Kidney capillary endothelial cell (primary cell): ENCODE measurements at places on chromosomes 3 and 15.
A peak's percentile ranks its signal among the peaks of the same experiment; 100 is the strongest.

- no peak for DNase-seq
Observed at GRCh38 chr15:28079313-28079969, 19.7 kb downstream of the OCA2 start.

GRCh38 chr3:141057946-141058800, 7.0 kb downstream of the SPSB4 start:
- DNase-seq, result no peak

DNA sequence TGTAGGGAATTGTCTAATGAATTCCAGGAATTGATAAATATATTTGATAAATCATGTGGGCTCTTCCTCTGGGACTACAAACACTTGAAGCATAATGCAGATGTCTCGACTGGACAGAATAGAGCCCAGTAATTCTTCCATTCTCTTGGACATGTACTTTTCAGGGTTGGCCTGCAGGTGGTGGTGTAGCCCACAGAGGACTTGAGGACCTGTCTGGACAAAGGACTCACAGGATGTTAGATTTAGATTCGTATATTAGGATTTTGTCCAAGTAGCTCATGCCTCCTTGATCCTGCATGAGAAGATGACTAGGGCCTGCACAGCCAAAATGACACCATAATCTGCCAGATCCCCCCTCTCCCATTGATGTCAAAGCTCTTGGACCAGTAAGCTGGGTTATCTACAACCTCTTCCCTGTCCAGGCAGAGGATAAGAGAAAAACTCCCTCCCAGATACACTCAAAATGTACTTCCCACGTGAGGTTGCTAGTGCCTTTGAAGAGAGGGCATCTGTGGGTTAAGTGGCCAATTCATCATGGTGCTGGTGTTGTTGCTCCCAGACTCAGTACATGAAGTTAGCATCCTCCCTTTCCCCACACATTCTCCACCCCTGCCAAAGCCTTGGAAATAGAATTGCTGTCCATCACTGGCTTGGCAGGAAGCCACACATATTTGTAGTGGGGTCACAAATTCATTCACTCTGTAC, 88.6 kb upstream of the ZNF280D start:
- DNase-seq, result peak; percentile 71

DNA sequence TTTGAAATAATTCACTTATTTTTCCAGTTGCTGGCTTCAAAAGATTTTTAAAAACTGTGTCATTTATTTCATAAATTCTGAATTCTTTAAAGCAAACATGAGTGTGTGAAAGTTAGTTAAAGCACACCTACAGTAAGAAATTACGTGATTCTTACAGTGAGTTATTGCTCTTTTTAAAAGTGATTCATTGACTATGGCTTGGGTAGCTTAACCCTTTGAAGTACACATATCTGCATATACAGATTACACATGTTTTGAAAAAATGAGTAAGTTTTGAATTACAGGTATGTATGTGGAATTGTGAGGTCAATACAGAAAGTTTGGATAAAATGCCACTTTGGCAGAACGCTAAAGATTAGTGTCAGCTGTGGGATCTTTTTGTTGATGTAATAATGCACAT, 64.5 kb upstream of the MBNL1 start:
- DNase-seq, result no peak

GRCh38 chr3:39485547-39485946, 18.1 kb downstream of the MOBP start:
- no peak for DNase-seq

- no peak for DNase-seq
Observed at GRCh38 chr3:43249405-43249804, 36.9 kb upstream of the SNRK start.

DNA sequence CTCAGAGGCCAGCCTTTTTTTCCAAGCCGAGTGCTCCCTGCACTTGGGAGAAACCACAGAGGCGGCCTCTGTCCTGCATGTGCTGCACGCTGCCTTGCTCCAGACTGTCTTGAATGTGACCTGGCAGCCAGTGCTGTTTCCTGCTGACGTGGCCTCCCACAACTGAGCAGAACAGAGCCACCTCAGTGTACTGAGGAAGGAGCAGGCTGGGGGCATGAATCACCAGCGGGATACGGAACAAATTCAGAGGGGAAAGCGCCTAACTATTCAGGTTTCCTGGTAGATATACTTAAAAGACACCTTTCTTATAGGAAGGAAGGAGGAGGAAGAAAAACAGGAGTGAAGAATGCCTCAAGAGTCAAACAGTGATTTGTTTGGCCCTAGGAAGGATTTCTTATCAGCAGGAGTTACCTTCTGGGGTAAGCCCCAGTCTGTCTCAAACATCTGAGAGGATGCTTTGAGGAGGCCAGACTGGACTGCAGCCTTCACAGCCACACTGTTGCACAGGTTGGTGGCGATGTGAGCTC, 114.0 kb downstream of the FNDC3B start:
- peak; percentile 95 for DNase-seq

DNA sequence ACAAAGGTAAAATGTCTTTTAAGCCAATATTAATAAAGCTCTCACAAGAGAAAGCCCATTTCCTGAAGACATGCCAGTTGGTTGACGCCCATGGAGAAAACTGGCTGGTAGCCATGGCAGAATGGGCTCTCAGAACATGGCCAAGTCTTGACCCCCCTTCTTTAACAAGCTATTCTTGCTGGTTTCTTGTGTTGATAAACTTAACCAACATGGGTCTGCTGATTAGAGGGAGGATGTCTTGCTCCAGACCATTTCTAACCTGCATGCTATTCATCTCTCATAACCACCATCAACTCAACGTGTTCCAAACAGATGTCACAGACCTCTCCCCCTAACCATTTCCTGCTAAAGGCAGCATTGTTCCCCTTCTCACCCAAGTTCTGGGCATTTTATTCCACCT, 25.7 kb downstream of the NTRK3 start:
- DNase-seq, result no peak

- no peak for DNase-seq
Observed at GRCh38 chr3:152399374-152399773, 130.6 kb downstream of the MBNL1 start.

DNA sequence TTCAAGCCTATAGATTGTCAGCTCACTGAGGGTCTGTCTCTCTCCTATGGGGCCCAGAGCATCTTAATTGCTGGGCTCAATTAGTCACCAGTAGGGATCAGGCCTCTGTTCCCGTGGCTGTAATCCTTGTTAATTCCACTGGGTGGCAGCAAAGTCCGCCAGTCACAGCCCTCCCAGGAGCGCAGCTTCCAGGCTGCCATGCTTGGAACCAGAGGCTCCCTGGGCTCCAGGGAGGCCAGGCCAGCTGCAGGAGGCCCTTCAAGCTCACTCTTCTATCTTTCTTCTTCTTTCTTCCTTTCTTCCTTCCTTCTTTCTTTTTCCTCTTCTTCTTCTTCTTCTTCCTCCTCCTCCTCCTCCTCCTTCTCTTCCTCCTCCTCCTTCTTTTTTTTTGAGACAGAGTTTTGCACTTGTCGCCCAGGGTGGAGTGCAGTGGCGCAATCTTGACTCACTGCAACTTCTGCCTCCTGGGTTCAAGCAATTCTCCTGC, 14.4 kb downstream of the RNU5B-1 start:
- DNase-seq, result peak; percentile 81

DNA sequence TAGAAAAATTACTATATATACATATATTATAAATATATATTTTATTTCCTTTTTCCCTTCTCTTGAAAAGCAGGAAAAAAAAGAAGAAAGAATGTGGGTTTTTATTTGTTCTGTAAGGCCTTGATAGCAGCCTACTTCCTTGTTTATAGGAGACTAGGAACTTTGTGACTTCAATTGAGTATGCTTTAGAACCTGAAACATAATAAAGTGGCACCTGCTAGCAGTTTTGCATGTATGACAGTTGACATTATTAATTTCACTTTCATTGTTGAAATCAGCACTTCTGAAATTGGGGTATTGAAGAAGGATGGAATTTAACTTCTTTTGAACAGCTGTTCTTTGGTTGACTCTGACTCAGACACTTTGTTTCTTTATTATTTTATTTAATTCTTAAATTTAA, 56.9 kb downstream of the GLCE start:
- DNase-seq, result no peak

DNA sequence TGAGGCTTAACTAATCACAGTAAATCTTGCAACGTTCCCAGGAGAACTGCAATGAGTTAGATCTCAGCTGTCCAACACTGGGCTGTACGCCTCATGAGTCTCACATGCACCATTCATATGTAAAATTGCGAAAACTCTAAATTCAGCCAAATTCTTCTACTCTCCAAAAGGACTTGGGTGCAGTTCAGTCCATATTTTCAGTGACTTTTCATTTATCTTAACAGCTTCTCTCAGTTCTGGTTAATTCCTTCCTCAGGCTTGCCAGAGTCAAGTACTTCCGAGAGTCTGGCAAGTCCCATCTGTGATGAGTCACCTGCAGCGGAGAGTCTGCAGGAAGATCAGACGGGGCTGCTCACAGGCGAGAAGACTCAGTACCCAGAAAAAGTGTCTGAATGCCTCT, 11.5 kb downstream of the CCDC80 start:
- DNase-seq, result no peak

GRCh38 chr3:181330821-181331563, 341.5 kb upstream of the DNAJC19 start:
- no peak for DNase-seq

GRCh38 chr3:74469151-74469550, 145.3 kb downstream of the CNTN3 start:
- DNase-seq, result no peak

DNA sequence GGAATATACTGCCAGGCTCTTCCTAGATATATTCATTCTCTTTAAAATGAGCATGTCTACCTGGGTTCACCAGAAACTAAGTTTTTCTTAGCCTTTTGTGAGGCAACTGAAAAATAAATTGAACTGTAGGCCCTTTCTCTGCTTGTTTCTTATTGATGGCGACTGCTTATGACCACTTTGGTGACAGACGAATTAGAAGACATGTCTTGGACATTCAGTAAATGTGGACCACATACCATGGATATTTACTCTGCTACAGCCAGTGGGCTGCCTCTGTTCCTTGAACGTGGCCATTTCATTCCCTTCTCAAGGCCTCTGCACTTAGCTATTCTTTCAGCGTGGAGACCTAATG, 603 bp upstream of the SELENOK start:
- no peak for DNase-seq

DNA sequence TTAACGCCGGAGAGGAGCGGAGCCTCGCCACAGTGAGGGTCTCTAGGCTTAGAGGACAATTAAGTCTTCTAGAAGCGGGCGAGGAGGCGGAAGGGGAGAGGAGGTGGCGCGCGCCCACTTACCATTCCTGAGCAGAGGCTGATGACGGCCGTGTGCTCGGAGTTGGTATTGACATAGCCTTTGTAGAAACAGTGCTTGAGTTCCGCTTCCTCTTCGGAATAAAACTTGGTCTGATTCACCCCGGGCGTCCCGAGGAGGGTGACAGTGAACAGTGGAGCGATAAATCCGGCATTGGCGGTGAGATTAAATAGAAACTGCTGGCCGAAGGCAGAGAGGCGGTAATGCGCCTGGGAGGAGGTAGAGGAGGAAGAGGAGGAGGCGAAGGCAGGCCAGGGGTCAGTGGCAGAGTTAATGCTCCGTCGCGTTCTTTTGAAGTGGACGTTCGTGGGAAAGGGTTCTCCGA, 1.3 kb downstream of the ADAMTS9 start:
- DNase-seq, result peak; percentile 63

DNA sequence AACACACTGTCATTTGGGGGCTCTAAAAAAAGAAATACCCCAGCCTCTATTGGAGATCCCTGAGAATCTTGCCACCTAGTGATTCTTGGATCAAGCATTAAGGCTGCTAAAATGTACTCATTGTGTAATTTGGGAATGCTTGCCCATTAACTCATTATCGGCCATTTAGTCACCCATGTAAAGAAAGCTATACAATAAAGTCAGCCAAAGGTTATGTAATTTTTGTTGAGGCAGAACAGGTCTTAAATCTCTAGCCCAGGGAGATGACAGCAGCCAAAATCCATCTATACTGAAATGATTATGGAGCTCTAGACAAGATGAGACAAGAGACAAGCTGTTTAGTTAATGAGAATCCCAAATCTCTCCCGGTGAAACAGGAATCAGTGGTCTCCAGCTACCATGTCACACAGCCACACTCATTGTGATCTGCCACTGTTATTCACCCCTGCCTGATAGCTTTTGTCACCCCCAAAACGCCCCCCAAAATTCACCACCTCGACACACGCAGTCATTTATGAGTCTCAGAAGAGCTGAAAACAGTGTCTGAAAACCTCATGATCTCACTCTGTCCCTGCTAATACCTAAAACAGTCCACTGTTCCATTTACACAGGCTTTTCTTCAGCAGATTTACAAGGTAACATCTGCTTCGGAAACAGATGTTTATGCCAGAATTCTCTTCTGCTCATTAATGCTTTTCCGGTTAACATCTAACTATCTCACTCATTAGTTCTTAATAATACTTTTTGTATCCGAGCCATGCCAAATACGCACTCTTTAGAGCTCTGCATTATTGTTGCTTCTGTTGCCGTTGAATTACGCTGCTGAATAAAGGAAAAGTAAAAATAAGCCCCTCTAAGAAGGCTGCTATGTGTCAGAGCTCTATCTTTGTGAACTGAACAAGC, 138.5 kb downstream of the RORA start:
- DNase-seq, result no peak

DNA sequence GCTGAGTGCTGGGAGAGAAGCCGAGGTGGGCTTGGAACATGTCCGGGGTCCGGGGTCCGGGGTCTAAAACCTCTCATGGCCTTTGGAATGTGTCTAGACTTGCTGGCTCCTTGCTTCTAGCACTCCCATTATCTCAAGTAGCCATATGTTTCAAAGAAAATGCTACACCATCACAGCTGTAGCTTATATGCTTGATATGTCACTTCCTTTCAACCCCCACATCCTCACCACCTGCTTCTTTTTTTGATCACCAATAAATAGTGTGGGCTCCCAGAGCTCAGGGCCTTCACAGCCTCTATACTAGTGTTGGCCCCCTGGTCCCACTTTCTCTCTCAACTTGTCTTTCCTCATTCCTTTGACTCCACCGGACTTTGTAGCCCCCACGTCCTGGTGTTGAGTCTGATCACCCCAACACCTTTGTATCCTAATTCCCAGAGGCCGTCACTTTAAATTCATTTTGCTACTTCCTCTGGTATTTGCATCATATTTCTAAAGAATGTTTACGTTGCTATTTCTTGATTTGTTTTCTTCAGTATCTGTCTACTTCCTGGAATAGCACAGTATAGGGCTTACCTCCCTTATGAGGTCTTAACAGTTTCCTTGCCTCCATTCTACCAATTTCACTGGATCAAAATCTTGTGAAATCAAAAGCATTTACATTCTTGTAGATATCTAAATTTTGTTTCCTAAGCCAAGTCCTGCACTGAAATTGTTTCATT, 71.9 kb upstream of the CHRNB4 start:
- no peak for DNase-seq

- no peak for DNase-seq
Observed at GRCh38 chr3:196292286-196292923, 4.9 kb upstream of the PCYT1A start.

DNA sequence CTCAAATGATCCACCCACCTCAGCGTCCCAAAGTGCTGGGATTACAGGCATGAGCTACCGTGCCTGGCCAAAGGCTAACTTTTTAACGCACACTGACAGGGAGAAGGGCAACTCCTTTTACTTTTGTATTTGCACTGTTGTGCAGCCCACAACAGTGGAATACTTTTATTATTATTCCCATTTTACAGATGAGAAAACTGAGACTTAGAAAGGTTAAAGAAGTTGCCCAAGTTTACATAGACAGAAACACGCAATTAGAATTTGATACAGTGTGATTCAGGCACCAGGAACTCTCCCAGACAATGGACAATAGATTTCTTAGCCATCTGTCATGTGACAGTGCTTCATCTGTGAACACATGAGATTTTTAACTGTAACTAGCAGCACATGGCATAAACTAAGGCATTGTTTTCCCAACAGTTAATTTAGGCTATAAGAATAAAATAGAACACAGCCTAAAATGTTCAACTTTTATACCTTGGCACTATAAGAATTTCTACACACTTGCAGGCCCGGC, 18.8 kb downstream of the STAG1 start:
- DNase-seq, result peak; percentile 45
